ENCODE measurements at places on chromosomes 7 and 10. TPM values are rescaled to one million over a fixed set of nuclear protein-coding genes. Genes with fewer than 3 reads are reported as not detected.

The GNGT1 gene
- total RNA-seq = not detected

GRCh38 chr10:127090138-127090537 lies 106.3 kb downstream of the INSYN2A start:
- no peak for DNase-seq

- DNase-seq = peak; percentile 8
Measured at GRCh38 chr10:57320416-57320815, 947.3 kb downstream of the IPMK start.

The LRRD1 gene
- not detected for total RNA-seq

DNA sequence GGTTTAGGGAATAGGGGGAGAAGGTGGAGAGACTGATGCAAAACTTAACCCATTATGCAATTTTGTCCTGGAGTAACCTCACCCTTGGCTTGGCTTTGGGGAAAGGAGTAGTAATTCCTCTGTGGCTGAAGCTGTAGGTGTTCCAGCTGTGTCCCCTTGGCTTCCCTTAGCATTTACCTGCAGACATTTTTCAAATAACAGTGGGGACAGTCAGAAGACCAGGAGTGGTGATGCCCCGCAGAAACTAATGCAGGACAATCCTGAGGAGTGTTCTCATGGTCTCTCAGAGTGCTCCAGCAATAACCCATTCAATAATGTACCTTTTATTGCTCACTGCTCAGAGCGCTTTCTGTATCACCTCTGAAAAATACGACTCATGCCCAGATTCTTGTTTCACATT lies 282.1 kb downstream of the ZEB1 start:
- no peak for DNase-seq

The CTAGE6 gene
- total RNA-seq = not detected

The GBX1 gene
- 0.62 TPM for total RNA-seq

GRCh38 chr10:7908541-7909210 lies 90.4 kb downstream of the TAF3 start:
- DNase-seq = no peak

Data from H7 (cell line).